NCI-H1930 (cell line): ENCODE measurements at places on chromosomes 2 and 18.

DNA sequence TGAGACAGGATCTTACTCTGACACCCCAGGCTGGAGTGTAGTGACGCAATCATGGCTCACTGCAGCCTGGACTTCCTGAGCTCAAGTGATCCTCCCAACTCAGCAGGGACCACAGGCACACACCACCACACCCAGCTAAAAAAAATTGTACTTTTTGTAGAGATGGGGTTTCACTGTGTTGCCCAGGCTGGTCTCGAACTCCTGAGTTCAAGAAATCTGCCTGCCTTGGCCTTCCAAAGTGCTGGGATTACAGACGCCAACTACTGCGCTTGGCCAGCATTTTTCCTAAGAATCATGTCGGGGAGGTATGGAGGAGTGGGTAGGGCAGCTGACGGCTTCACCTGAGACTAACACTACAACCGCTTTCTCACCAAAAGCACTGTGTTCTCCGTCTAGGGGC is 50.4 kb downstream of the CYP26B1 start:
- no peak for DNase-seq

- no peak for DNase-seq
Measured at GRCh38 chr2:216942016-216942415, 82.2 kb upstream of the TNP1 start.

- DNase-seq: no peak
Measured at GRCh38 chr2:194443926-194444325, 1213.1 kb upstream of the SLC39A10 start.

DNA sequence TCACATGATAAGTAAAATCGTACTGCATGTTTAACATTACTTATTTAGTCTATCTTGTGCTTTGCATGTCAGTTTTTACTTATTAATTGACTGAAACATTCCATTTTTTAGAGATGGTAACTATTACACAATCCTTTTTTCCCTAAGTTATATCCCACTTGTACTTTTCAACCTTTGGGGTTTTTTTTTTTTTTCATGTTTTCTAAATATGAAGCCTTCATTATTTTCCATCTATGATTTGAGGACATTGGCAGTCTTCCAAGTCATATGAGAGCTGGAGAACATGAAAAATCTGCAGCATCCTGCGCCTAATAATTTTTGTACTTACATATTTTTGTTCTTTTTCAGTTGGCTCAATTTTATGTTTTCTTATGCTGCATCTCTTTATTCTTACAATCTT is 113.9 kb downstream of the MYO1B start:
- DNase-seq: no peak

DNA sequence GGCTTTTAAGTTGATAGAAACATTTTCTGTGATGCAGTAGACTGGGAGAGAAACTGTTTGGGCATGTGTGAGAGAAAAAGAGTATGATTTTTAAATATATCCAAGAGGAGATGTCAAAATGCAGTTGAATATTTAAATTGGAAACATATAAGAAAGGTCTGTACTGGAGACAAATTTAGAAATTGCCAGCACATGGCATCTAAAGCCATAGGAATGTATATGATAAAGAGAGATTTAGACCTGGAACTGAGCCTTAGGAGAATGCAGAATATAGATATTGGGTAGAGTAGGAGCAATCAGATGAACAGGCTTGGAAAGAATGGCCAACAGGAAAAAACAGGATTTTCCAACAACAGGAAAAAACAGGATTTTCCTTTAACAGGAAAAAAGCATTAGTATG is 680.8 kb downstream of the MBD2 start:
- DNase-seq: no peak

DNA sequence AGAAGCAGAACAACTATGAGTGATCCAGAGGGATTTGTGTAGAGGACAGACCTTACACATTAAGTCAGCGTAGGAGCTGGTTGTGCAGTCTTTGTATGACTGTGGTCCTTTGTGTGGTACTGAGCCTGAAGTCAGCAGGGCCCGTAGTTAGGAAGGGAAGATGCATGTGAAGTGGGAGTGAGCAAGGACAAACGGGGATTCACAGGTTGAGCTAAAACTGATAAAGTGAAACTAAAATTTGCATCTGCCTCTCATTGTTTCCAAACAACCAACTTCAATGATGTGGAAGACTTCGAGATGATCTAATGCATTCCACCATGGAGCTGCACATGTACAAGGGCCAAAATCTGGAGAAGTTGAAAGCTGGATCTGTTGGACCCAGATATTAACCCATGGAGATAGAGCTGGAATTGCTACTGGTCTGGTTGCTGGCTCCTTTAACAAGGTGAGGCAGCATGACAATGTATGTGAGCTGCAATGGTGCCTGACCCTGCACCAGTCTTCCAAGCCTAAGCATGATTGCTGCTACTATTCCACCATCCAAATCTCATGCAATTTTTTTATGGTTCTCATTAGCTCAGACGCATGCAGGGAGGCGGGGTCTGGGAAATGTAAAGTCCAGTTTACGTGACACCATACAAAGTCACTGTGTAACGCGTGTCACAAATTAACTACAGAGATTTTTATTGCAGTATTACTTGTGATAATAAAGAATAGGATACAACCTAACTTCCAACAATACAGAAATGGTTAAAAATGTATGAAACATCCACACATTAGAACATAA is 12.1 kb upstream of the CYBRD1 start:
- DNase-seq: no peak

- DNase-seq: no peak
Measured at GRCh38 chr2:141601511-141602152, 529.2 kb downstream of the LRP1B start.

DNA sequence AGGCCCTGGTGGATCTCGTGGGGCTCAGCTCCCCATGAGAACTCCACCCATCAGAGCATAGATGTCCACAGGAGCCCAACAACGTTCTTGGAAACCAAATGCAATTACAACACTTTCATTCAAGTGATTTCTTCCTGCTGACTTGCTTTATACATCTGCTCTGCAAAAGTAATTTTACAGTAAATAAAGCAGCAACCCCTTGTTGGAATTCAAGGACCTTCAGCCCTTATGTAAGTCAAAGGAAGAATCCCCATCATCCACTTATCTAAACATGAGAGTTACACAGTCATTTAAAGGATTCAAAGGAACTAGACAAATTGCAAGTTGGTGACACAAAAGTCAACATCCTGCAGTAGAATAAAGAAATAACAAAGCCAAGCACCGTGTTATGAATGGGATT is 17.1 kb upstream of the ANTXR1 start:
- DNase-seq: no peak

GRCh38 chr2:239836021-239836765 is 188.9 kb downstream of the NDUFA10 start:
- DNase-seq: no peak

GRCh38 chr18:10077986-10078385 is 164.2 kb downstream of the VAPA start:
- DNase-seq: no peak

- no peak for DNase-seq
Measured at GRCh38 chr2:207283356-207283755, 117.6 kb upstream of the KLF7 start.

DNA sequence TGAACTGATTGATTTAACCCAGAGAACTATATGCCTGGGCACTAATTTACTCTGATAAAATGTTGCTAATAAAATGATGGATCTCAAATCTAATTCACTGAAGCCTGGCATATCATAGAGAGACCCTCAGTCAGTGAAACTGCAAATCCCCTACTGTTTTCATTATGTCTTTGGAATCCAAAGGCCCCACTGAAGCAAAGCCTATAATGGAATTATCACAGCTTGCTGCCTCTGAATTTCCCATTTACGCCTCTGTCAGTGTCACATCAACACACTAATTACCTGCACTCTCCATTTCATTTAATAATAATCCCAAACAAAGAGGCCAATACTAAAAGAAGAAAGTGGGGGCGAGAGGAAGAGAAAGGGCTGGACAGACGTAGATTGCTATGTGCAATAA is 470.9 kb downstream of the MBD2 start:
- DNase-seq: peak; percentile 41

GRCh38 chr18:40751186-40751585 is 1203.8 kb upstream of the PIK3C3 start:
- DNase-seq: no peak

GRCh38 chr18:54926593-54927325 is 32.5 kb downstream of the CCDC68 start:
- no peak for DNase-seq

DNA sequence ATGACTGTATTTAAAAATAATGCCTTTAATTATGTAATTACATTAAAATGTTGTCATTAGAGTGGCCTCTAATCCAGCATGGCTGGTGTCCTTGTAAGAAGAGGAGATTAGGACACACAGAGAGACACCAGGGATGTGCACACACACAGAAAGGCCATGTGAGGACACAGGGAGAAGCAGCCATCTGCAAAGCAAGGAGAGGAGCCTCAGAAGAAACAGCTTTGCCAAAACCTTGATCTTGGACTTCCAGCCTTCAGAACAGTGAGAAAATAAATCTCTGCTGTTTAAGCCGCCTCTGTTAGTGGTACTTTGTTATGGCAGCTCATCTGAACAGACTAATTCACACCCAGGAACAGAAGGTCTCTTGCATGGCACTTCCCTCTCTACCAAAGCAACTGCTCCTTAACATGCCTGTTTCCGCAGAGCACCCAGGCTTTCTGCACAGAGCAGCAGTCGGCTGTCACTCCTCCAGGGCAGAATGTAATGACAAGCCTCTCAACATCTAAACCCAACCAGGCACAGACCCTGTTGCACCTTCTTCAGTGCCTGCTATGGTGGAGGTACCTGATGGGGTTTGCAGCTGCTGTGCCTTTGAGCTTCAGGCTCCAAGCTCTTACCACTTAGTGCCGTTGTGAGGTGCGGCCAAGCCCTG is 377.7 kb downstream of the TDRD15 start:
- DNase-seq: no peak

DNA sequence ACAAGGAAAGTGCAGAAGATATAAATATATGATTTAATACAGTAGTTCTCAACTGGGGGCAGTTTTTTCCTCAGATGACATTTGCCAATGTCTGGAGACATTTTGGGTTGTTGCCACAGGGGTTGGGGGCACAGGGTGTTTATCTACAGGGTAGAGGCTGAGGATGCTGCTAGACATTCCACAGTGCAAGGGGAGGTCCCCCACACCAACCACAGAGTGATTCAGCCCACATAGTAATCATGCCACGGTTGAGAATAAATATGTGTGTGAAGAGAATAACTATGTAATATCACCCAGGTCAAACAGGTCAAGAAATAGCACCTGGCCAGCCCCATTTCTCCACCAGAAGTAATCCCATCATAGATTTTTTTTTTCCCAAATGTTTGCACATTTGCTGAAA is 17.9 kb downstream of the DYSF start:
- DNase-seq: no peak

DNA sequence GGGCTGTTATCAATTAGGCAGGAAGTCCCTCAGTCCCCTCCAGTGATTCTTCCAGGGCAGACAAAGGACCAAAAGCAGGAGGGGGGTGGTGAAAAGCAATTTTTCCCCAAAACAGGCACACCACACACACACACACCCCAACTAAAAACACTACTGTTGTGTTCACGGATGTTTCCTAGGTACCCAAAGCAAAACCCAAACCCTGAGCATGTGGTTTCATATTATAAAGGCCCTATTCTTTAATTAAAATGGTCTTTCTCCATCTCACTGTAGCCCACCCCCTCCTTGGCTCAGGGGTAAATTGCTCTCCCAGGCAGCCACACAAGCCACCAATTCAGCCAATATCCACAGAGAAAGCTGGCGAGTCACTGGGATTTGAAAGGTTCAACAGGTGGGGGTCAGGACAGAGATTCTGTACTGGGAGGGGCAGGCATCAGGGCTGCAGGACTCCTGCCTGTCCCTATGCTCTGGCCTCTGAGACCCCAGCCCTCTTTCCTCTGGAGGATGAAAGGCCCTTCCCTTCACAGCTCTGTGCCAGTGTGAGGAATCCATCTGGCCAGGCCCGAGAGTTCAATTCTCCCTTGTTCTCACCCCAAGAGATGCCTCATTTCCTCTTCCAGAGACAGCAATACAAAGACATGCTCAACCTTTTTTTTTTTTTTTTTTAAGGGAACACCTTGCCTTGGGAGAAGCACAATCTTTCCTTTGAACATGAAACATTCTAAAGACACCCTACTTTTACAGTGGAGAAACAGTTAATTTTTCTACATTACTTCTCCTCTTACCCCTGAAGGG is 43.6 kb downstream of the SPRED2 start:
- no peak for DNase-seq

- DNase-seq: peak; percentile 44
Measured at GRCh38 chr2:177147093-177147694, 65.4 kb upstream of the HNRNPA3 start.

GRCh38 chr18:35508030-35508429 is 10.3 kb upstream of the INO80C start:
- DNase-seq: no peak

- DNase-seq: no peak
Measured at GRCh38 chr2:208565690-208566416, 159.3 kb downstream of the PTH2R start.

DNA sequence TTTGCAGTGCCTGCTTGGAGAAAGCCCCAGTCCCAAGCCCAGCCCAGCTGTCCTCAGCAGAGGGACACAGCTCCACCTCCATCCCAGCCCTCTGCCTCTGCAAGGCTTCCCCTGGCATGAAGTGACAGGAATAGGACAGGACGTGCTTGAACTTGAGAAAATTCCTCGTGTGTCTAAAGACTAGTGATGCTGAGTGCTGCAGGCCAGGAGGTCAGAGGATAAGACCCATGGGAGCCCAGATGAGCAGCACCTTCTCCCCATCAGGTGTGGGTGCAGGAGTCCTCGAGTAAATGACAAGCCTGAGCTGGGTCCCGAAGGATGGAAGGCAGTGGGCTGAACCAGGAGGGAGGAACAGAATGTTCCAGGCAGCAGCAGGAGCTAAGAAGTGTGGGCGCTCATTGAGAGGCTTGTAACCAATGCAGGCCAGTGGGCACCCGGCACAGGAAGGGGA is 67.8 kb upstream of the UXS1 start:
- no peak for DNase-seq

- DNase-seq: no peak
Measured at GRCh38 chr2:128556089-128556488, 237.4 kb upstream of the HS6ST1 start.

DNA sequence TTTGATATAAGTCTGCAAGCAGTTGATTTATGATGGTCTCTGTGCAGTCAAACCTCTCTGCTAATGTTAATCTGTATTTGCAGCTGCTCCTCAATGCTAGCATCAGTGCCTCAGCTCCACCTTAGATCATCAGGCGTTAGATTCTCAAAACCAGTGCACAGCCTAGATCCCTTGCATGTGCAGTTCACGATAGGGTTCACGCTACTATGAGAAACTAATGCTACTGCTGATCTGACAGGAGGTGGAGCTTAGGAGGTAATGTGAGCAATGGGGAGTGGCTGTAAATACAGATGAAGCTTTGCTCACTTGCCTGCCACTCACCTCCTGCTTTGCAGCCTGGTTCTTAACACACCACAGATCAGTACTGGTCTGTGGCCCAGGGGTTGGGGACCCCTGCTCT is 18.4 kb downstream of the RBKS start:
- no peak for DNase-seq
